ENCODE measurements at places on chromosomes 3 and 15. TPM values are rescaled to one million over a fixed set of nuclear protein-coding genes. Genes with fewer than 3 reads are reported as not detected.

GRCh38 chr3:128390867-128391266 lies 75.8 kb downstream of the DNAJB8 start:
- no peak overlapping the region for H3K27ac ChIP-seq
- no peaks in the 10 kb centered on the region for H3K4me1 ChIP-seq
- H3K27me3 ChIP-seq = no peaks in the 10 kb centered on the region

The PAK6 gene
- not detected for total RNA-seq

DNA sequence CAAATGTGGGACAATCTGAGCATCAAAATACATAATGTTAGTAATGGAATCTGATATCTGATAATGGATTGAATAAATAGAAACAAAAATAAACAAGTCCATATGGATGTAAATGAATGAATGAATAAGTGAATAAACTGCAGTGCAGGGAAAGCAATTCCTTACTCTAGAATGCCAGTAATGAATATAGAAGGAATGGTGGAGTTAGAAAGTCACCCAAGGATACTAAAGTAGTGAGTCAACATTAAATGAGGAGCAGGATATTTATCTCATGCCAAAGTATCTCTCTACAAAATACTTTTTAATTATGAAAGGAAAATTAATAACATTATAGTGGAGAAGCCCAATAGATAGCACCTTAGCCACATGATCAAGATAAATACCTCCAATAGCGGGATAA lies 300.3 kb downstream of the FEZF2 start:
- no peak overlapping the region for H3K27ac ChIP-seq
- no peaks in the 10 kb centered on the region for H3K36me3 ChIP-seq
- DNase-seq = no peak
- H3K4me1 ChIP-seq = no peaks in the 10 kb centered on the region

GRCh38 chr3:16520970-16521881 lies 7.7 kb upstream of the RFTN1 start:
- H3K27ac ChIP-seq = no peak overlapping the region
- peaks cover 6% of the 10 kb centered on the region for H3K4me1 ChIP-seq
- no peak for DNase-seq
- no peaks in the 10 kb centered on the region for H3K27me3 ChIP-seq
- H3K36me3 ChIP-seq = no peaks in the 10 kb centered on the region

GRCh38 chr3:5613599-5613998 lies 426.1 kb downstream of the EDEM1 start:
- H3K4me1 ChIP-seq = no peaks in the 10 kb centered on the region
- no peak for DNase-seq
- H3K4me3 ChIP-seq = no peak overlapping the region

GRCh38 chr3:159077860-159078259 lies 276.0 kb downstream of the MFSD1 start:
- DNase-seq = no peak
- no peaks in the 10 kb centered on the region for H3K36me3 ChIP-seq
- no peak overlapping the region for H3K4me3 ChIP-seq
- H3K4me1 ChIP-seq = no peaks in the 10 kb centered on the region
- no peak overlapping the region for H3K27ac ChIP-seq

DNA sequence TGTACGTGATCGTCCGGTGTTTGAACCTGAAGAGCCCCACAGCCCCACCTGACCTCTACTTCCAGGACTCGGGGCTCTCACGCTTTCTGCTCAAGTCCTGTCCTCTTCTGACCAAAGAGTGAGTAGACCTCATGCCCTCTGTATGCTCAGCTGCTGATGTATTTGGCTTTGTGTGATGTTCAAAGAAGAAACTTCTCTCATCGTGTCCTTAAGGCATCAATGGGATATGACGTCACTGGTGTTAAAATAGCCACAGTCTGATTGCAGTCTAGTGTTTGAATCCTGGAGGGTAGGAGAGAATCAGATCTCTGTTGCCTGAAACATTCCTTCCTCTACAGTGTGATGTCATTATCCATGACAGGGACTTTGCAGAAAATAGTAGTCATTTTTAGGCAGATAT lies 28.1 kb downstream of the ABHD2 start:
- no peak for DNase-seq
- H3K27me3 ChIP-seq = no peaks in the 10 kb centered on the region
- H3K27ac ChIP-seq = no peak overlapping the region
- peaks cover 7% of the 10 kb centered on the region for H3K4me1 ChIP-seq
- no peak overlapping the region for H3K4me3 ChIP-seq

DNA sequence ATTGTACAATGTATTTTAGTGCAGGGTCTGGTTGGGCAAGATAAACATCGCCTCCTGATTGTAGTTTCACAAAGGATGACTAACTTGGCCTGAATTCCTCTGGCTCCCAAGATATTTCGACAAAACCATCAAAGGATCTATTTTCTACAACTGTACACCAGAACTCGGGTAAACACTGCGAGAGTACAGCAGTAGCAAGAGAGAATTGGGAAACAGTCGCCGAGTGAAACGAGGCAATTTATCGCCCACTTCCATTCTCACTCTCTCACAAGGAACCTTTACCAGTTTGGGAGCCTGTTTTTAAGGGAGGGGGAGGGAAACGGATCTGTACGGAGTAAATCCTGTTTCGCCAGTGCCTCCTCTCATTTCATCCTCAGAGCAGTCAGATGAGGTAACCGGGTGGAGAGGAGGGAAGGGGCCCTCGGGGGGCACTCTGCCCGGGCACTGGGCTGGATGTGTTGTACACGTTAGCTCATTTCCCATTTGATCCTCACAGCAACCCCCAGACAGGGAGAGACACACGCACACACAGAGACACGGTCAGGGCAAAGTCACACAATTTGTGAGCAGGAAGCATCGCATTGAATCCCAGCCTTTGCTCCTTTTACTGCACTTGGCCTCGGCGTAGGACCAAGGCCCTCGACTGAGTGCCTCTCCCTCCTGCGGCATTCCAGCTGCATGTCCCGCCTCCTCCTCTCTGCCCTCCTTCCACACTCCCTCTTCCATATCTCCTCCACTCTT lies 120.1 kb downstream of the LIPC start:
- DNase-seq = no peak
- no peak overlapping the region for H3K4me3 ChIP-seq
- H3K27ac ChIP-seq = no peak overlapping the region
- no peaks in the 10 kb centered on the region for H3K4me1 ChIP-seq

The NUTM1 gene
- total RNA-seq = not detected

The CD86 gene
- 24.0 TPM for total RNA-seq

DNA sequence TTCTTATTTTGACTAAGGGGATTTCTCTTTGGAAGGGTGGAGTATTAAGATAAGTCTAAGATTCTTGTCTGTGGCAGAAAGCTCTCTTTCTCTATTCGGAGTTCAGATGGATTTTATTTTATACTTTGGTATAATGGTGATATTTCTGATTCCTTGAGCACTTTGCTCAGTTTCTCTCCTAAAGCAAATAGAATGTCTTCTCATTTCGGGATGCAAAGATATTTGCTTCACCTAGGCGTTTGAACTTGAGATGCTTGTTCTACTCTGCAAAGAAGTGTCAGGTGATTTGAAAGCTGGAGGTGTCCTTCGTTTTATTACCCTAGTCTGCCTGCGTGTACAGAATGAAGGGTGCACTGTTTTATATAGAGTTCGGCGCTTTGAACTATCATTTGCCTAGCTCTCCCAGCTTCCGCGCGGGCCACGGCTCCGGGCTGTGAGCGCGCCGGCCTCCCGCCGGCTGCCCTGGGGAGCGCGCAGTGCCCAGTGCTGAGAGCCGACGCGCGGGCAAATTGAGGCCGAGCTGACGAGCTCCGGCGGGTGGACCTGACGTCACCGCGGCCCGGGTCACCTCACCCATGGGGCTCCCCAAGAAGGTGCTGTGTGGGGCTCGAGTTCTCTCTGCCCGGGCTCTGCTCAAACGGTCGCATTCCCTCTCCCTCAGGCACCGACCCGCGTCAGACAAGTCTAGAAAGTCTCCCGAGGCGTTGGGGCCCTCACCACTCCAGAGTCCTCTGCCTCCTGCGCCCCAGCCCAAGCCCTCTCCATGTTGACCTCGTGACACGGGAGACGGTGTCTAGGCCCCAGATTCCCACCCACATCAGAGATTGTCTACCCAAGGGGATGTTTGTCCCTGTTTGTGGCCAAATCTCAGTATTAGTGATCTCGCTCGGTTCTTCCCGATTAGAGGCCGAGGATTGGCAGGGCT lies 7.5 kb downstream of the SOX2 start:
- H3K27ac ChIP-seq = no peak overlapping the region
- H3K4me1 ChIP-seq = no peaks in the 10 kb centered on the region
- H3K4me3 ChIP-seq = no peak overlapping the region
- no peaks in the 10 kb centered on the region for H3K36me3 ChIP-seq

DNA sequence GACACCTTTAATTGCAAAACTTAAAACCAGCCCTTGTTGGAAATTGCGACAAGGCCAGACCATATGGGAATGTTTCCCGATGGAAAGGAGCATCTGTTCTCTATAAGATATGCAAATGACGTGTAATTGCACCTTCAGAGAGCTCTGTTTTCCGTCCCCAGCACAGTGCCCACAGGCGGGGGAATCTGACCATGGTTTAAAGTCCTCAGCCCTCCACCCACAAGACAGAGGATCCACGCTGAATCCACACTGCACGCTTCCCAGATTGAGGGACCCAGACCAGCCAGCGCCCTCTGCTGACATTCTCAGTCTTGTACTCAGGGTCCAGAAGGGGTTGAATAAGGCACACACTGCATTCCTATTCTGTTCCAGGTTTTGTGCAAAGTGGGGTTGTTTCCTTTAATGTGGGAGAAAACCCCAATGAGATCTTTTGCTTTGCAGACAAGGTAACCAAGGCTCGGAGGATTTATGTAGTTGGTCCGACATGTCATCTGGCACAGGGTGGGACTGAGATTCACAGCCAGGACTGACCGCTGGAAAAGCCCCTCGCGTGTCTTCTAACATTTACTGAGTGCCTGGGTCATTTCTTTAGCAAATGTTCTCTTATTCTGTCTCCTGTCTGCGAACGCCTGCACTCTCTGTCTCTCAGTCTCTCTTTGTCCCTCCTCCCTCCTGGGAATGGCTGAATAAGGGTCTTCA lies 36.8 kb upstream of the KLHL25 start:
- H3K36me3 ChIP-seq = no peaks in the 10 kb centered on the region
- no peaks in the 10 kb centered on the region for H3K4me1 ChIP-seq
- no peak overlapping the region for H3K4me3 ChIP-seq
- no peak overlapping the region for H3K27ac ChIP-seq
- no peaks in the 10 kb centered on the region for H3K27me3 ChIP-seq
- DNase-seq = peak; percentile 6

DNA sequence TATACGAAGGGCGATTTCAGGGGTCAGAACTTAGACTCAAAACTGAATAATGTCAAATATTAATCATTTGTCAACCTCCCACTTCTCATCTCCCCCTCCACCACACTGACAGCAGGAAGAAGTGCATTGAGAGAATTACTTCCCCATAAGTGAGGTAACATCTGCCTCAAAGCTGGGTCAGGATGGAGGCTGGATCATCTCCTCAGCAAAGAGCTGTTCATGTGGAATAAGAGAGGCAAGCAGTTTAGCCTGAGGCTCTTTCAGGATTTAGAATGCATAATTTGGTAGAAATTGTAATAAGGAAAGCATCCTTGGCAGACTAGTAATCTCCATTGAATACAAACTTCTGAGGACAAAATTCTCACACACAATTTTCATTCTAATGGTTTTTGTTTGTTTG lies 512.1 kb downstream of the ROBO1 start:
- no peaks in the 10 kb centered on the region for H3K4me1 ChIP-seq
- H3K27me3 ChIP-seq = no peaks in the 10 kb centered on the region
- H3K36me3 ChIP-seq = no peaks in the 10 kb centered on the region
- no peak overlapping the region for H3K4me3 ChIP-seq
- DNase-seq = no peak
- no peak overlapping the region for H3K27ac ChIP-seq

The LMCD1 gene
- not detected for total RNA-seq

- no peaks in the 10 kb centered on the region for H3K36me3 ChIP-seq
- no peak for DNase-seq
- H3K4me3 ChIP-seq = no peak overlapping the region
- H3K4me1 ChIP-seq = no peaks in the 10 kb centered on the region
These were observed 10.7 kb upstream of the SERPINI2 start for GRCh38 chr3:167484551-167484950.

The DAZL gene
- not detected for total RNA-seq

The GOLGA8H gene
- 0.49 TPM for total RNA-seq

- H3K4me3 ChIP-seq = no peak overlapping the region
- no peak overlapping the region for H3K27ac ChIP-seq
- no peaks in the 10 kb centered on the region for H3K27me3 ChIP-seq
- H3K36me3 ChIP-seq = peaks cover 2% of the 10 kb centered on the region
These were observed 31.4 kb downstream of the AP4E1 start for GRCh38 chr15:50939911-50940310.

The FURIN gene
- total RNA-seq = 58.9 TPM

DNA sequence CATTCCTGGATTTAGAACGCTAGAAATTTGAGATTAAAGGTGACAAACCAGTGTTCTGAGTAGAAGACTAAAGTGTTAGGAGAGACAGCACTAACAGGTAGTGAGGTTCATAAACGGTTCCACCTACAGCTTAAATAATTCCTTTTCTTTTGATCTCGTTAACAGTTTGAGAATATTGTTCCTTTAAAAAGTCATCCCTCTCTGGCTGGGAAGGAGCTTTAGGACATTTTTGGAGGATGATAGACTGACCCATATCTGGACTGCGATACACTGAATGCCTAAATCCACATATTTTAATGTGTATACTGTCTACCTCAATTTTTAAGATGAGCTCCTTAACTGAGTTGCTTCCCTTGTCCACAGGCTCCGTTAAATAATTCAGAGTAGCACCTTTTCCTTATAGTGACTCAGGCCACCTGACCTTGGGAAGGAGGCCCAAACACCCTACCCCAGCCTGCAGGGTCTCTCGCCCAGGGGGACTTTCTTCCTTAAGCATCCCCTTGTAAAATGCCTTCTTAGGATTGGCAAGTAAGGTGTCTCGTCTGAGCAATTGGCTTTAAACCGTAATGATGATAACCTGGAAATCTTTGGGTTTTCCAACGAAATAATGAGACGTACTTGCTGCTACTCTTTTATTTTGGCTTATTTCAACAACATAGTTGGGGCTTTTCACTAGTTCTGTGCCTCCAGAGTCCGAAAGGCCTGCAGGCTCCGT lies 3.3 kb downstream of the TRIM71 start:
- H3K27ac ChIP-seq = no peak overlapping the region
- no peak overlapping the region for H3K4me3 ChIP-seq
- DNase-seq = no peak
- no peaks in the 10 kb centered on the region for H3K4me1 ChIP-seq
- no peaks in the 10 kb centered on the region for H3K27me3 ChIP-seq

DNA sequence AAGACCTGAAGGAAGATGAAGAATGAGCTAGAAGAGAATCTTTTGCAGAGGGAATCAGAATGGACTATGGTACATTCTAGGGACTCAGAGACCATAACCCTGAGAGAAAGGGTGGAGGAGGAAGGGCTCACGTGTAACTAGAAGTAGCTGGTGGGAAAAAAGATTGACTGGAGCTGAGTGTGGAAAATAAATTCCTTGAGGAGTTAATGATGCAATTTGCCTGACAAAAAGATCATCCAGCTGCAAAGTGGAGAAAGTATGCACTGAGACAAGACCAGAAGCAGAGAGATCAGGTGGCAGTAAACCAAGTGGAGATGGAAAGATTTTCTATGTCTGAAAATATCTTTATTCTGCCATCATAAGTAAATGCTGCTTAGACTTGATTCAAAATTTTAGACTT lies 52.9 kb upstream of the TBL1XR1 start:
- H3K36me3 ChIP-seq = no peaks in the 10 kb centered on the region
- H3K4me1 ChIP-seq = no peaks in the 10 kb centered on the region
- H3K27me3 ChIP-seq = no peaks in the 10 kb centered on the region
- H3K4me3 ChIP-seq = no peak overlapping the region

GRCh38 chr15:78448441-78449219 lies 10.6 kb downstream of the IREB2 start:
- no peak for DNase-seq
- H3K36me3 ChIP-seq = no peaks in the 10 kb centered on the region
- no peaks in the 10 kb centered on the region for H3K27me3 ChIP-seq
- no peak overlapping the region for H3K27ac ChIP-seq

The CPLX3 gene
- total RNA-seq = not detected

- H3K4me3 ChIP-seq = no peak overlapping the region
- H3K36me3 ChIP-seq = no peaks in the 10 kb centered on the region
- no peak overlapping the region for H3K27ac ChIP-seq
- H3K27me3 ChIP-seq = no peaks in the 10 kb centered on the region
These were observed 118.4 kb upstream of the ROBO1 start for GRCh38 chr3:79886204-79886603.

All from naive thymus-derived CD4-positive, alpha-beta T cell (primary cell).